AG04449 (cell line): ENCODE measurements at places on chromosomes 6 and 20.
A peak's percentile ranks its signal among the peaks of the same experiment; 100 is the strongest.

- DNase-seq, result no peak
Measured at GRCh38 chr6:152634773-152635172, 2.4 kb downstream of the SYNE1 start.

DNA sequence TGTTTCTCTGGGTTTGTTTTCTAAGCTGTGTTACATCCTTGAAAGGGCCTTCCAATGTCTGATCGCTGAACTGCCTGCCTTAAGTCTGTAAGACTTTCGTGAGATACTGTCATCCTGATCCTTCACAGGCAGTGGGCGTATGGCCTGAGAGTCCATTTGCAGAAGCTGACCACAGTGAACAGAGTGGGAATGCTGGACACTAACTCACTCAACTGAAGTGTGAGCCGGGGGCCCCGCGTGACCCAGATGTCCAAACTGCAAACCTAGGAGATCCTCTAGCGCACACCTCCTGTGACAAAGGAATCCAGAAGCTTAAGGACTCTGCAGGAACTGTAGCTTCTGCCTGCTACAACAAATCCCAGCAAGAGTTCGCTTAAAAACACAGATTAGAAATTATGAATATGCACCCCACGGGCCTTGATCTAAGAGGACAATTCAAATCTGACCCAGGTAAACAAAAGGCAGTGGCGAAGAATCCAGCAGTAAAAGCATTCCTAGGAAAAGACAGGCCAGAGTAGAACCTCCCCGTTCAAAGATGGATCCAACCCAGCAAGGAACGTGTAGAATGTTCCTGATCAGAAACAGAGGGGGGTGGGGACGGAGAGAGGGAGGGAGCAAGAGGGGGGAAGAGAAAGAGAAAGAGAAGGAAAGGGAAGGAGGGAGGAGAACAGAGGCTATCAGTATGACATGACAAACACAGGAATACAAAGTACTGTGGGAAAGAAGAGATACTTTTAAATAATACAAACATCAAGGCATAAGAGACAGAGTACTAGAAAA is 135.0 kb upstream of the AFDN start:
- no peak for DNase-seq

- no peak for DNase-seq
Measured at GRCh38 chr6:125714441-125715090, 34.9 kb upstream of the HEY2 start.

GRCh38 chr20:53656293-53657202 is 62.9 kb upstream of the ZNF217 start:
- peak; percentile 62 for DNase-seq

- DNase-seq, result no peak
Measured at GRCh38 chr6:41040101-41040939, 1.3 kb upstream of the UNC5CL start.

- no peak for DNase-seq
Measured at GRCh38 chr6:160101277-160102205, 20.1 kb upstream of the SLC22A1 start.

DNA sequence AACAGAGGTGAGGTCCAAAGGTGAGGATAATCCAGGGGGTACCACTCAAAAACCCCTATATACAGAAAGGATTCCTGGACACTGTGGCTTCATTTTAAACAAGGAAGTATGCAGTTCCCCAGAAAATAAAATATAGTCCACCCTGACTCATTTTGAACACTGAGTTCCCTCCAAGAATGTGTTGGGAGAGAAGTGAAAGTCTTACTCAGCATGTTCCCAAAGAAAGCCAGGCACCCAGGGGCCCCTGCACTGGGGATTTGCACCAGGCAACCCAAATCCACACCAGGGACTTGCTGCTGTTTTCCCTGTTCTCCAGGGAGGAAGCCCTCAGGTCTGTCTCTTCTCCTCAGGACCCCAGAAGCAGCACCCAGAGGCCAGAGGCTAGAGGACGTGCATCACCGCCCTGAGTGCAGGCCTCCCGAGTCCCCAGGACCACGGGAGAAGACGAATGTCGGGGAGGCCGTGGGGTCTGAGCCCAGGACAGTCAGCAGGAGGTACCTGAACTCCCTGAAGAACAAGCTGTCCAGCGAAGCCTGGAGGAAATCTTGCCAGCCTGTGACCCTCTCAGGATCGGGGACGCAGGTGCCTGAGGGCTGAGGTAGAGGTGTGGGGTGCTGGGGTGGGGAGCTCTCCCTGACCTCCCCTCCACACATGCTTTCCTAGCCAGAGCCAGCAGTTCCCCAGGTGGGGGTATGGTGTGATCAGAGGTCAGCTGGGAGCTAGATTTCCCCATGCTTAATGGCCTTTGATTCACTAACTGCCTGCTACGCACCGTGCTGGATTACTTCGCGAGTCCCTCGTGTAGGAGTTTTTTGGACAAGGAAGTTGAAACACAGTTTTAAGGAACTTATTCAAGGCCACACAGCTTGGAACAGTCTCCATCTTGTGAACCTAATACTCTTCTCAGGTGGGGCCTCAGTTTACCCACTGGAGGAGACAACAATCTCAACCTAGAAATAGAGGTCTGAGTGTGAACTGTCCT is 3.3 kb downstream of the FGD2 start:
- DNase-seq, result no peak

DNA sequence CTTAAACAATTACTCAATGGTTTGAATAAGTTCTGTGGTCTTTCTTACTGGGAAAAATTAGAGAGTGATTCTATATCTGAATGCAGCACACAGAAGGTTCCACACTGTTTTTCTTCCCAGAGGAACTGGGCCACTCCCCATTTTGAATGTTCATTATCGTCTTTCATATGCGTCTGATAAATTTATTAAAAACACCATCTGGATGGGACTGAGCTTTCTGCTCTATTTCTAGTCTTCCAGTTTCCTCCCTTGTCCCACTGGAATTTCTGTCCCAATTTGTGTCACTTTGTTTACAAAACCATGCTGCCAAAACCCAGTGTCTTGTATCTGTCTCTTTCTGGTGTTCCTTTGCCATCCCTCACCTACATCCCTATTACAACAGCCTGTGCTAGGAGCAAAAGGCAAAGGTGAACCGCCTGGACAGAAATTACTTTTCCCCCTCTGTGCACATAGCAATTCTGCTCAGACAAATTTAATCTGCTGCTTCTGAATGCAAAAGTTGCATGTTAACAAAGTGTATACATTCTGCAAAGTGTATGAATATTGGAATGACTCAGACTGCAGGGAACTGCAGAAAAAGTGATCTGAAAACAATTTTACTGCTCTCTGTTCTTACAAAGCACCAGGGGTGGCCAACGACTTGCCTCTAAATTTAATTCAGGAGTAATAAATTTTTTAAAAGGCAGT is 333.6 kb downstream of the BTBD9 start:
- no peak for DNase-seq

GRCh38 chr6:107642095-107642860 is 152.4 kb downstream of the SOBP start:
- no peak for DNase-seq

- no peak for DNase-seq
Measured at GRCh38 chr6:718345-718744, 25.4 kb upstream of the EXOC2 start.

GRCh38 chr6:154308986-154309385 is 47.6 kb downstream of the IPCEF1 start:
- no peak for DNase-seq

- DNase-seq, result no peak
Measured at GRCh38 chr6:30361661-30362060, 16.7 kb downstream of the RPP21 start.

DNA sequence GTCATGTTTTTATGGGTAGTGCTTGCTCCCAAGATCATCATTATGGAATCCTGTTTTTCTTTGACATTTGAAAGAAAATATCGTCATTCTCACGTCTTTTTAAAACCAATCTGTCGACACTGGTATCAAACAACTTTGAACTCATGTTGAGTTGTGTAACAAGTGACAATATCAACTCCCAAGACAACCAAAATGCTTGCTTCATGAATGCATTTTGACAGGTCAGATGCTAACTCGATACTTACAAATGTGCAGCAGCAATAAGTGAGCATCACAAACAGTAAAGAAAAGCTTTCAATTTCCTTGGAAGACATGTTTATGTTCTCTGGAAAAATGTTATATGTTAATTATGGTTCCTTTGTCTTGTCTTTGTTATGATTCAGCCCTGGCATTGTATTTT is 125.9 kb downstream of the EPHA7 start:
- DNase-seq, result no peak

GRCh38 chr20:3071610-3072529 is at the start of gene OXT:
Gene OXT, plus strand, starts transcription at chr20:3071620. Its CDS starts 36 bp downstream, at chr20:3071656.
- no peak for DNase-seq

GRCh38 chr20:23114018-23114417 is 27.9 kb upstream of the CD93 start:
- no peak for DNase-seq

DNA sequence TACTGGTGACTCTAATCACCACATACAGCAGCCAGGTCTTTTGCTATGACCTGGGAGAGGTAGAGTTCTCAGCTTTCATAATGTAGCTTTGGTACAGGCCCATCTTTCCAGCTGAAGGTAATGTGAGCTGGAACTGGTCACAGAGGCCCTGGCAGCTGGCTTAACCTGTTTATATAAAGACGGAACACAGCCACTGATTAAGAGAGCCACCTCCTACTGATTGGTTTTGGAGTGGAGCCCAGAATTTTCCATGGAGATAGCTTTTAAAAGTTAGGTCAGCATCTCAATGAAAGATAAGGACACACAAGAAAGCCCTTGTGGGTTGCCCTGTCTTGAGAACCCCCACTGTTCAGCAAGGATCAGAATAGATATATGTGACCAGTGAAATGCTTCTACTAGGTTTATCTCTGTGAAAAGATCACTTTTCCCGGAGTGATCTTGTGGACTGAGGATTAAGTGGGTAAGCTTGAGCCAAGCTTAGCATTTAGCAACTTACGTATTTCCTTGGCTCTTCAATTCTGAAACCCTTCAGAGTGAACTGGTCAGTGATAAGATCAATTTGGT is 213.7 kb upstream of the CITED2 start:
- no peak for DNase-seq

DNA sequence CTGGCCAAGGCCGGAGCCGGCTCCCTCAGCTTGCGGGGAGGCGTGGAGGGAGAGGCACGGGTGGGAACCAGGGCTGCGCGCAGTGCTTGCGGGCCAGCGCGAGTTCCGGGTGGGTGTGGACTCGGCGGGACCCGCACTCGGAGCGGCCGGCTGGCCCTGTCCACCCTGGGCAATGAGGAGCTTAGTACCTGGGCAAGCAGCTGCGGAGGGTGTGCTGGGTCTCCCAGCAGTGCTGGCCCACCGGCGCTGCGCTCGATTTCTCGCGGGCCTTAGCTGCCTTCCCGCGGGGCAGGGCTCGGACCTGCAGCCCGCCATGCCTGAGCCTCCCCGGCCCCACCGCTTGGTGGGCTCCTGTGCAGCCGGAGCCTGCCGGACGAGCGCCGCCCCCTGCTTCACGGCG is 91.4 kb upstream of the MAN1A1 start:
- DNase-seq, result no peak

DNA sequence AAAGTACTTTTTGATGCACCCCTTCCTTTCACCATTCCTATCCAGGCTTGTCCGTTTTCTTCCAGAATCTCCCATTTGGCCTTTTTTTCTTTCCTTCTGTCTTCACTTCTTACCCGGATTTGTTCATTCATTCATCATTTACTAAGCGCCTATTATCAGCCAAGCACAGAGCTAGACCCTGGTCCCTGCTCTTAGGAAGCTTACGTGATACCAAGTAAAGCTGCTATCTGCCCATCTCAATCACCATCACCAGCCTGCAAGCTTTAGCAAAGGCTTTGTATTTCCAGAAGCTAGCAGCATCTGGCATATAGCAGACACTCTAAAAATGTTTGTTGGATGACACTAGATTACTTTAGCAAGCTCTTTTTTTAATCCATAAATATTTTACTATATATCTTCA is 4.8 kb downstream of the NDRG3 start:
- DNase-seq, result no peak

GRCh38 chr6:123533862-123534648 is 102.7 kb downstream of the TRDN start:
- DNase-seq, result no peak

DNA sequence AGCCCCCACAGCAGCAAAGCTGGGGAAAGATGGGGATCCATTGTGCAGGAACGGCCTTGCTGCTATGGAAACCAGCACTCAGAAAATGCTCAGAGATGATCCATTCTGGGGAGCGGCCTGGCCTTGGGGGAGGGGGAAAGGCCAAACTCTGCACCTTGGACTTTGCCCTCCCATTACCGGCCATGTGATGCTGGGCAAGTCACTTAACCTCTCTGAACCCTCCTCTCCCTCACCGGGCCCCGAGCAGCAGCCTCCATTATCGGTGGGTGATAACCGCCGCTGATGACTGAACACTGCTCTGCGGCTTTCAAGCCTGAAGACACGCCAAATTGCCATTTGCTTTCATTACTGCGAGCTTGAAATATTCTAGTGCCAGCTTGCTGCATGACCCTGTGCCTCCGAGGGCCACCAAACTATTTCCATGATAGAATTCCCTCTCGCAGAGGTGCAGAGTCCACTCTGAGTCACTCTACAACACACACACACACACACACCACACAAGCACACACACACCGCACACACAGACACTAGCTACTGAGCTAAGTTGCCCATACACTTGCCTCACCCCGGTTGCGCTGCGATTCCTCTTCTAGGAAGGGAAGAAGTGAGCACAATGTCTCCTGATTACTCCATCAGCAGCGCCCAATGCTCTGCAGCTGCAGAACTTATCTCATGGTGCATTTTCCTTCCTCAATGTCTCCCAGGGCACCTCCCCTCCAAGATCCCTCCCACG is 20.6 kb upstream of the SIRPA start:
- DNase-seq, result no peak

GRCh38 chr6:30887901-30888815 is 3.8 kb downstream of the DDR1 start:
- DNase-seq, result no peak

- DNase-seq, result no peak
Measured at GRCh38 chr6:33018904-33019303, 9.5 kb upstream of the HLA-DOA start.

DNA sequence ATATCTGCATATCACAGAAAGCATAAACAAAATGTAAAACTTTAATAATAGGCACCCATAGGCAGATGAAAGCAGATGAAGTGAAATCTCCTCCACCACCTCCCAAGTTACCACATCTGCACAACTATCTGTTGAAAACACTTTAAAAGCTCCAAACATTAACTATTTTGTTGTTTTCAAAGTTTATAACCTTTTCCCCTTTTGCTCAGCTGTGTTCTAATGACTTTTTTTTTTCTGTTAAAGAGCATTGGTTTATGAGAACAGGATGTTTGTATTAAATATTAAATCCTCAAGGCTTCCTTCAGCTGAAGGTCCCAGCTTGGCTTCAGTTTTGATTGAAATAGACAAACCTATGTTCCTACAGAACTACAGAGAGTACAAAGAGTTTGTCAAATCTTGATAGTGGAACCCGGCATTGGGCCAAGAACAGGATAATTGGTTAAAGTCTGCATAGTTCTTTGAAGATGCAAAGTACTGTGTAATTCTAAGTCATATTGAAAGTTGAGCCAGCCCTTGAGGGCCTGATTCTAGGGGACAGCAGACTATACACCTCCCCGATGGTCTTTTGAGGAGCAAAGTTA is 255.1 kb upstream of the JAG1 start:
- no peak for DNase-seq
